ENCODE measurements at places on chromosomes 3 and 15.

DNA sequence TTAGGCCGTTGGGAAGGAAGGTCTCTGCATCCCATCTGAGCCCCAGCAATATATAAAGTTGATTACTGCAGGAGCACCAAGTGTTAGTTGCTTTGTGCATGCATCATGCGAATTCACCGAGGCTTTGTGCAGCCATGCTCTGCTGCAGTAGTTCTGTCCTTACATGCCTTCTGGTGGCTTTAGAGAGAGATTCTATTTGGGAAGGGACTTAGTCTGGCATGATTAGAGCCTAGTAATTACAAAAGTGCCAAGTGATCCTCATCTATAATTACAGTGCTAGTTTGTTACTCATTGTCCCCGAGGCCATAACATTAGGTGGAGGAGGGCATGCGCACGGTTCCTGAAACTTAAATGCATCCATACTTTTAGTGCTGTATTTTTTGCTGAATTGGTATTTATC lies 353.6 kb downstream of the CNTN4 start:
- DNase-seq, result no peak

- DNase-seq, result no peak
Measured at GRCh38 chr3:114494498-114494897, 200.7 kb downstream of the TIGIT start.

DNA sequence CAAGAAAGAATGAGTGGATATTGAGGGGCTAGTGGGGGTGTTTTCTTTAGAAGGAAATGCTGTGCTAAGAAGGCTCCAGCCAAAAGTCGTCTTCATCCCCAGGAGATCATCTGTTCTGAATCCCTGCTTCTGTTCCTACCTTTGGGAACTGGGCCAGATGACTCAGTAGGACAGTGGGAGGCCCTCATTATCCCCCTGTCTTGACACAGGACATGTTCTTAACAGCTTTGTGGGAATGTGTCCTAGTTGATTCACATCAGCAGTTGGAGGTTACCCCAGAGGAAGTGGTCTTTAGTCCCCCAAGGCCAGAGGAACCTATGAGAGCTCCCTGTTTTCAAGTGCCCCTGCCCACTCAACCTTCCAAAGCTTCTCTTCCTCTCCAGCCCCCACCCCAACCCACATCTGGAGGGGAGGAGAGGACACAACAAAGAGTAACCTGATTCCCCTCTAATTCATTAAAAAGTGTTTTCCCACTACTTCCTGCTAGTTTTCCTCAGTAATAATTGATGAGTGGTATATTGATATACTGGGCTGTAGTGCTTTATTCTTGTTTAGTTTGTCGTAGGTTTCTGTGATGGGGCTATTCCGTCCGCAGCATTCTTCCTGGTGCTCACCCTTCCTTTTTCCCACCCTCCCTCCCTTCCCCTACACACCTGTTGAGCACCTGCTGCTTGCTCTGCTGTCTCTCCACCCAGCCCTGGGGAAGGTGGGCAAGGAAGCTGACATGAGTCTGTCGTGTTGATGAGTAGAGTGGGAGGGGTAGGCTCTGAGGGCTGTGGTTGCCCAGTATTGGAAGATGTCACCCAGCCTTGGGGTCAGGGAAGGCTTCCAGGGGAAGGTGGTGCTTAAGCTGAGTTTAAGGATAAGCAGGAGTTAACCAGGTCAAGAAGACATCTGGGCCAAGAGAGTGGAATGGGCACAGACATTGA lies 9.3 kb downstream of the PXYLP1 start:
- no peak for DNase-seq

GRCh38 chr3:45135959-45136358 lies 10.2 kb downstream of the CDCP1 start:
- DNase-seq, result peak; percentile 23

- DNase-seq, result no peak
Measured at GRCh38 chr15:31516874-31517273, 190.2 kb downstream of the KLF13 start.

DNA sequence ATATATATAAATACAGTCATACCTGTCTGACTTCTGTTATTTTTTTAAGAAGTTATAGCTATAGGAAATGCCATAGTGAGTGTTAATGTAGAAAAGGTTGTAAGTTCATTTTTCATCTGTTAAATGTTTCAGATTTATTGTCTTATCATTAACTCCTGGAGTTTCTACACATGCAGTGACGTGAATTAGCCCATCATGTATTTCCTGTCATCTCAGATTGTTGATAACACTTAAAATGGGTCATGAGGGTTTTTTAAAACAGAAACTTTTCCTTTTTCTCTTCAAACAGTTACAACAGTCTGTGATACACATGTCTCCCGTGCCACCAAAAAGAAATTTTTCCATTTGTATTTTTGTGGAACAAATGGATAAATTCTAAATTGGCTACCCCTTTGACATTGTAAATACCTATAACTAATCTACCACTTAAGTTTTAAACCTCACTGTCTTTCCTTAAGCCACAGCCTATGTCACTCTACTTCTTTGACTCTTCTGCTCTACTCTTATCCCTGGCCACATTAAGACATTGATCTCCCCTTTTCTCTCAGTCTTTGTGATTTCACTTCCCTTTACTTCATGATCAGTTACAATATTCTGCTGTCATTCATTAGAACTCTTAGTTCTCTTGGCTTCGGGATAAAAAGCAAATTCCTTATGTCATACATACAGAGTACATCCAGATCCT lies 89.1 kb downstream of the NEO1 start:
- DNase-seq, result peak; percentile 46

DNA sequence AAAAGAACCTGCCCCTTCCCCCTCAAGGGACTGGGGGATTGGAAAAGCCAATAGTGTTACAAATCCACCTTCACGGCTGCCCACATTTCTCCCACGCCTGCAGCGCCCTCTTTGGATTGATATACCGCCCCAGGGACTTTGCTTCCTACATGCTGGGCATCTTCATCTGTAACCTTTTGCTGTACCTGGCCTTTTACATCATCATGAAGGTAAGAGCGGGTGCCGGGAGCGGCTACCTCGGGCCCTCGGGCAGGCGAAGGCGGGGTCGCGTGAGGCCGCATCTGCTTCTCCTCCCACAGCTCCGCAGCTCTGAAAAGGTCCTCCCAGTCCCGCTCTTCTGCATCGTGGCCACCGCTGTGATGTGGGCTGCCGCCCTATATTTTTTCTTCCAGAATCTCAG lies 73.1 kb downstream of the USF3 start:
- no peak for DNase-seq

GRCh38 chr3:16404349-16404895 lies 109.1 kb downstream of the RFTN1 start:
- no peak for DNase-seq

DNA sequence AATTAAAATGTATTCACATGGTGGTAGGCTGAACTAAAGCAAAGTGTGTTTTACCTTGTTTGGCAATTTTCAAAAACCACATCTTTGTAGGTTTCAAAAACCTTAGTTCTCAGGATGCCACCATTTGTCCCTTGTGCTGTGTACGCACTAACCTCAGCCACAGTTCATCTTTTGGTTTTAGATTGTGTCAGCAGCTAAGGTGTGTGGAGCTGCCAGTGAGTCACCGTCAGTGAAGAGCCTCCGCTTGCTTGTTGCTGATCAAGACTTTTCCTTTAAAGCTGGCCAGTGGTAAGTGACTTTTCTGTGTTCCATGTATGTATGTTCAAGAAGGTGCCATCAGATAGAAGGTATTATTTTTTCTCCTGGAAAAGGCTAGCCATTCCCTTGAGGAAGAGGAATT lies 21.1 kb downstream of the OXNAD1 start:
- no peak for DNase-seq

DNA sequence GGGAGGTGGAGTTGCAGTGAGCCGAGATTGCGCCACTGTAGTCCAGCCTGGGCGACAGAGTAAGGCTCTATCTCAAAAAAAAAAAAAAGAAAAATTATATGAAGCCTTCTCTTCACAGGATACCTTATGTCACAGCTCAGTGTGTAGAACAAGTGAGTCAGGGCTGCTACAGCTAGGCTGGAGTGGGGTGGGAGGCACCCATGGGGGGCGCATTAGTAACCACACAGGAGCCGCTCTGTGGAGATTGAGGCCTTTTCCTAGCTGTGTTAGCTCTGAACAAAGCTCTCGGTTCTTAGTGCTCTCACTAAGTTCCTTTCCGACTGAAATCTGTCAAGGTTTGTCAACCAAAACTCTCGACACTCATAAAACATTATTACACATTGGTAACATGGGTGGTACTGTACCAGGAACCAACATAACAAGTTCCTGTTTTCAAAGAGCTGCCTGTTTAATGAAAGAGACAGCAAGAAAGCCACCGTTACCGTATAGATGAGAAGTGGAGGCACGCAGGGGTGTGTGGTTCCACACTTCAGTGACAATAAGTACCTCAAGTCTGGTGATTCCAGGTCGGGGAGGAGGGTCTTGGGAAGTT lies 4.5 kb downstream of the LRRC31 start:
- no peak for DNase-seq

DNA sequence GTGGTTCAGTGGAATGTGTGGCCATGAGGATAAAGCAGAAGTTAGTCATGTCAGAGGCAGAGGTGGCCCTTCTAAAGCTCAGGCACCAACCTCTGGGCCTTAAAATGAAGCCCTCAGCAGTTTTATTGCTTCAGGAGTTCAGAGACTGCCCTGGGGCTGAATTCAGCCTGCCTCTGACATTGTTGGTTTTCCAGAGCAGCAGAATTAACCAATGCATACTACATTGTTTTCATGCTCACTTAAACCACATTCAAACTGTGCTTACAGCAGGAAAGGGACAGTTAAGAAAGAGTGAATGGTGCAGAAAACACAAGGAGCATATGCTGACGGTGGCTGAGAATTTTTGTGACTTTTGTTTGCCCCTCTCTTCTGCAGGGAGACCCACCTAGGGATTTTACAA lies 320.2 kb downstream of the CHST2 start:
- DNase-seq, result no peak

- DNase-seq, result peak; percentile 11
Measured at GRCh38 chr3:193768070-193768394, 175.0 kb downstream of the OPA1 start.

- peak; percentile 52 for DNase-seq
Measured at GRCh38 chr3:155497930-155498647, 204.6 kb upstream of the STRIT1 start.

DNA sequence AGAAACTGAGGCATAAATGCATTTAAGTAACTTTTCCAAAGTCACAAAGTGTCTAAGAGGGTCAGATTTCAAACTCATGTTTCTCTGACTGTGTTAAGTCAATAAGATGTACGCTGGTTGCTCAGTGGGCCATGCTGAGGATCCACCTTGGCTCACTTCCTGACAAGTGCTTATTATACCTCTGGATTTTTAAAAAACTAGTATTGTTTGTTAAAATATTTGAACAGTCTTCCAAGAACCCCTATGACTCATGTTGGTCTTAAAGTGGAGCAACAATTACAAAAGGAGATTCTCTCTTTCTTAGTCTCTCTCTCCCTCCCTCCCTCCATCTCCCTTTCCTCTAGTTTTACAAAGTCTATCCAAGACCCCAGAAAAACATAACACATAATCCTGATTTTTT lies 1050.2 kb downstream of the AGBL1 start:
- no peak for DNase-seq

- no peak for DNase-seq
Measured at GRCh38 chr3:149174901-149175300, 45.5 kb downstream of the HPS3 start.

- no peak for DNase-seq
Measured at GRCh38 chr3:54071601-54072000, 50.8 kb upstream of the CACNA2D3 start.
